ENCODE measurements at places on chromosomes 2 and 18.

DNA sequence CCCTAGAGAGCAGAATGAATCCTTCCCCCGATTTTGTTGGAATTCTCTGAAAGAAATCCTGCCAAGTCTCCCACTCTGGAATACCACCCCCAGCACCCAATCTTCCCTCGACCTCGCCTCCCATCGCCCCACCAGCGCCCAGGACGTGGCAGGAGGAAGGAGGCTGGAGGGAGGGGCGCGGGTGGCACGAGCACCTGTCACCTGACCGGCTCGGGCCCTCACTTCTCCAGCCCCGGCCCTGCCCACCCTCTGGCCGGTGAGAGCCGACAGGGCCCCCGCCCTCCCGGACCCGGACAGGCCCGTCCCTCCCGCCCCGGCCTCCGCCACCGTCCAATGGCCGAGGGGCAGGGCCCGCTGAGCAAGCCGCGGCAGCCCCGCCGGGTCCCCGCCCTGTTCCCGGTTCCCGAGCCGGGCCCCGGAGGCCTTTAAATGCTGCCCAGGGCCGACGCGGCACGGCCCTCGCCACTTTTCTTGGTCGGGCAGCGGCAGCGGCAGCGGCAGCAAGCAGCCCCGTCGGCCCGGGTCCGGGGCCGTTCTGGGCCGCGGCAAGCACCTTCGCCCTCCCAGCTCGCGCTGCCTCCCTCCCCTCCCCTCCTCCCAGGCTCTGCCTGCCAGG is at the start of gene LGALSL:
TSS of gene LGALSL (plus strand) at position 393 of the 616 bp plus-strand sequence. CDS start 384 bp downstream, outside the sequence.
- DNase-seq, result no peak

DNA sequence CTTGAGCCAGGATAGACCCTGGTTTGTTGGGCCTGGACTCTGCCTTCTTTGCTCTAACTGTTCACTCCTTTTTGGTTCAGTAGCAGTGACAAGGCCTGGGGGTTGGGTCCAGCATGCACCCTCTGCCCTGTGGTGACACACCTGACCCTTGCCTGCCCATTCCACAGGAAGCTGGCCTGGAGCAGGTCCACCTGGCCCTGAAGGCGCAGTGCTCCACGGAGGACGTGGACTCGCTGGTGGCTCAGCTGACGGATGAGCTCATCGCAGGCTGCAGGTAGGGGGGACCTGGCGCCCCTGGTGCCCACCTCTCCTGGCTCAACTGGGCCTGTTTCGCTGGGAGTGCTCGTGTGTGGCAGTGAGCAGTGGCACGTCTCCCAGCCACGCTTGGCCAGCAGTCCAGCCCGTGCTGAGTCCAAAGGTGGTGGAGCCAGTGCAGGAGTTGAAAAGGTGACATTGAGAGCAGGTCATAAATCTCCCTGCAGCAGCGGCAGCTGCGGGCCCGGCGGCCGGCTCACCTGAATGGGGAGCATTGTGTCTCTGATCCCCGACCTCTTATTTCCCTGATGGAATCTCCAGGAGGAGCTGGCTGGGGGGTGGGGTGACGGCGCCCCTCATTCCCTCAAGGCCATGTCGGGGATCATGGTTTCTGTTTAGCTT is 102.6 kb downstream of the DYSF start:
- DNase-seq, result no peak

DNA sequence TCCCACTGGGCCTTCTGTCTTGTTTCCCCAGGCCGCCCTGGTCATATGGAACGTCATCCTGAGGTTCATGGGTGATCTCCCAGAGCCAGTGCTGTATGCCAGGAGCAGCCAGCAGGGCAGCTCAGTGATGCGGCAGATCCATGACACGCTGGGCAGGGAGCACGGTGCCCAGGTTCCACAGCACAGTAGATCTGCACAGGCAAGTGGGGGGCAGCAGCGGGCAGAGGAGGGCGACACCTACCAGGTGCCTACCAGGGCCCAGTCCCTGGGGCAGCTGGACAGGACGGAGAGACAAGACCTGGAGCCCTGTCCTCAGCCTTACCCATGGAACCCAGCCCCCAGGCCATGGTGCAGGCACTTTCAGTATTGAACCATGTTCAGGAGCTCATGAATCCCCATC is 36.1 kb upstream of the GPR17 start:
- DNase-seq, result no peak

GRCh38 chr2:237628247-237629187 is 1.1 kb downstream of the LRRFIP1 start:
- DNase-seq, result no peak

- no peak for DNase-seq
Measured at GRCh38 chr18:7370375-7370774, 139.5 kb downstream of the LRRC30 start.

GRCh38 chr18:64714086-64714485 is 565.2 kb upstream of the LINC00305 start:
- no peak for DNase-seq

DNA sequence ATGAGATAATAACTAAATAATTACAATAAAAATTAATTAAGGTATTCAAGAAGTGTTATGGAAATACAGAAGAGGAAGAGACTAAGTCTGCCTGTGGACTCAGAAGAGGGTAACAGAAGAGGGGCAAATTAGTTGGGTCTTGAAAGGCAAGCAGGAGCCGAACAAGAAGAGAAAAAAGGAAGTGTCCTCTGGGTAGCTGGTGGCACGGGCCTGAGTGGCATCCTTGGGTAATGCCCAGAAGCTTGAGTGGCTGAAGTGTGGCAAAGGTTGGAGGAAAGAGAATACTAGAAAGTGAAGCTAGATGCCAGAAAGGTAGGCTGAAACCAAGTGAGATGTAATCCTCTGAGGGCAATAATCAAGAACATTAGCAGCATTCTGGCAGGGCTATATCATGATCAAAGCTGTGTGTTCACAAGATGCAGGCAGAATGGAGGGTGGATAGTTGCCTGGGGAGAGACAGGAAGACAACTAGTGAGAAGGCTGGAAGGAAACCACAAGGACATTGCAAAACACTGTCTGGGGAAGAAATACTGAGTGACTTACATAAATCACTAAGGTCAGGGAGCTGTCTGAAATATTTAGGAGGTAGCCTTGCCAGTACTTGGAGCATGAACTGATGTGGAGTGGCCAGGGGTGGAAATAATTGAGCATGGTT is 16.2 kb downstream of the DOCK10 start:
- DNase-seq, result peak; percentile 25

GRCh38 chr2:100290718-100291151 is 31.6 kb downstream of the LONRF2 start:
- DNase-seq, result no peak

- DNase-seq, result no peak
Measured at GRCh38 chr2:217966423-217967070, 36.2 kb downstream of the TNS1 start.

DNA sequence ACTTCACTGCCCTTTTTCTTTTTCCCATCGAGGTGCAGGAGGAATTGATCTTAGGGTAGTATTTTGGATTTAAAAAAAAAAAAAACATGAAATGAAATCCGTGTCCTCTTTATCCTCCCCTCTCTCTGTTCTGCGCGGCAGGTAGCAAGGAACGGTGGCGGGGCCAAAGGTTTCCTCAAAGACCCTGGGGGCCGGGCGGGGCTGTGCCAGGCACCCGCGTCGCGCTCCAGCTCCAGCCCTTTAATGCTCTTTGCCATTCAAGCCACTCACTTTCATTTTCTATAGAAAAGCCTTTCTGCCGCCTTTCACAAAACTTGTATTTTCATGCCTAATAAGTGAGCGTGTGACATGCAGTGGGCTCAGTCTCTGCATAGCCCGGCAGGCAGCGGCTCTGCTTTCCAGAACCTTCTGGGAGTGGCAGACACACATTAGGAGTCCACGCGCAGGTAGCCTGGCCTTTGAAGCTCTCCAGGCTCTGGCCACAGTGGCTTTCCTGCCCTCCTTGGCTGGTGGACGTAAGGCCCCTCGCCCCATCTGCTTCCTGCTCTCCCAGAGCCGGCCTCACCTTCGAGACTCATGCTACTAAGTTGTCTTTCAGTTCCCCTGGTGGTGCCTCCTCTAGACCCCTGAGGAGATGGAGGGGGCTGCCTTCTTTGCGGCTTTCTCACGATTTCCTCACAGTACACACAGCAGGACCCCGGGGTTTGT is 41.7 kb downstream of the AGAP1 start:
- no peak for DNase-seq

DNA sequence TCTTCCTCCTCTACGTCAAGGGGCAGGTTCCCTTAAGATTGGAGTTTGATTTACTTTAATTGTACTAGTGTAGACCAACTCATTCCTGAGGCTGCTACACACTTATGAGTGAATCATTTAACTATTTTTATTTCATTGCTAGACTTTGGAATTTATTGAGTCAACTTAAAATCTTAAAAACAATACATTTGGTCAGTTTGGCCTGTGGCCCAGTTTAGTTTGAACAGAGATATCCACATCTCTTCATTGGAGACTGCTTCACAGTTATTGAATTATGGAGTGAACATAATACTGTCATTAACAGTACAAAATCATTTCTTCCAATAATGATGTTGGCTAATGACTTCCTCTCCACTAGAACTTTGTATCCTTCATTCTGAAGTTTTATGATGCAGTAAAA is 34.5 kb upstream of the STPG4 start:
- no peak for DNase-seq

- no peak for DNase-seq
Measured at GRCh38 chr2:163155925-163156324, 317.4 kb upstream of the KCNH7 start.

DNA sequence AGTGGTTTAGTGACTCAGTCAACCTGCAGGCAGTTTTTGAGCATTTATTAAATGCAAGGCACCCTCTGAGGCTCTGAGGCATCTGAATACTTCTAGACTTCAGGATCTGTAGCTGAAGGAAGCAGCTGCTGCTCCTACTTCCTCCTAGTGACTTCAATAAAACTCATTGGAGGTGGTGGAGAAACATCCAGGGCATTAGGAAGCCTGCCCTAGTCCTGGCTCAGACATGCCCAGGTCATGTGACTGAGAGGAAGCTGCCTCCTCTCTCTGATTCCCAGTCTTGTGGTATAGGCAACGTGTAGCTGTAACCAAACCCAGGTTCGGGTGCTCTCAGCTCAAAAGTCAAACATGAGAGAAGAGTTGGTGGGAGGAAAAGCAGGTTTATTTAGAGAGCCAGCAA is 287.2 kb upstream of the GYPC start:
- no peak for DNase-seq

DNA sequence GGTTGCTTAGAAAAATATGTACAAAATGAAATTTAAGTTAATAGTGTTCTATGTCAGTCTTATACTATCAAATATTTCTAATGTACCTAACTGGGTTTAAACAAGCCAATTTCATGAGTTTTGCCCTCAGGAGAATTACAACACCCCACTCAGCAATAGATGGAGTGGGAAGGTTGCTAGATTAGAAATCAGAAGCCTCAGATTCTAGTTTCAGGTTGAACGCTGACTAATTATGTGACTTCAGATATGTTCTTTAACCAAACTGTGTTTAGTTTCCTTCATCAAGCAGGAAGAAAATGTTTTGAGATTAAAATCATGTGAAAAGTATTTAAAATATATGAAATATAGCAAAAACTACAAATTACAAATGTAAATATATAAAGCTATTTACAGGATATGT is 133.8 kb upstream of the KCNH7 start:
- no peak for DNase-seq

DNA sequence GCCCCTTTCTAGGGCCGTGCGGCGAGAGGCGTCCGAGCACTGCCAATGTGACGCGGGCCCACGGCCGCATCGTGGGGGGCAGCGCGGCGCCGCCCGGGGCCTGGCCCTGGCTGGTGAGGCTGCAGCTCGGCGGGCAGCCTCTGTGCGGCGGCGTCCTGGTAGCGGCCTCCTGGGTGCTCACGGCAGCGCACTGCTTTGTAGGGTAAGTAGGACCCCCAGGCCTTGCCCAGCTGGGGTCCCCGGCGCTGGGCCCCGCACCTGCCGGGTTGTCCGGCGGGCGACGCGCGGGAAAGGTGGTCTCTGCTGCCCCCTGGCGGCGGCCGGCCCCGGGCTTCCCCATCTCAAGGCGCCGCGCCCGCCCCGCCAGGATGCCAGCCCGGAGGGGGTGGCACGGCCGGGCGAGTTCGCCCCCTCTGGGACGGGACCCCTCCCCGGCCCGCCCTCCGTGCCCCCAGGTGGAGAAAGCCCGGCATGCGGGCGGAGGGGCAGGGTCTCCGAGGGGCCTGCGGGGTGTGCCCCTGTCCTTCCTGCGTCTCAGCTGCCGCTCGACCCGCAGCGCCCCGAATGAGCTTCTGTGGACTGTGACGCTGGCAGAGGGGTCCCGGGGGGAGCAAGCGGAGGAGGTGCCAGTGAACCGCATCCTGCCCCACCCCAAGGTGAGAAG is 1.9 kb downstream of the PRSS56 start:
- peak; percentile 78 for DNase-seq

GRCh38 chr2:198652461-198652860 is 805.3 kb downstream of the SATB2 start:
- no peak for DNase-seq

DNA sequence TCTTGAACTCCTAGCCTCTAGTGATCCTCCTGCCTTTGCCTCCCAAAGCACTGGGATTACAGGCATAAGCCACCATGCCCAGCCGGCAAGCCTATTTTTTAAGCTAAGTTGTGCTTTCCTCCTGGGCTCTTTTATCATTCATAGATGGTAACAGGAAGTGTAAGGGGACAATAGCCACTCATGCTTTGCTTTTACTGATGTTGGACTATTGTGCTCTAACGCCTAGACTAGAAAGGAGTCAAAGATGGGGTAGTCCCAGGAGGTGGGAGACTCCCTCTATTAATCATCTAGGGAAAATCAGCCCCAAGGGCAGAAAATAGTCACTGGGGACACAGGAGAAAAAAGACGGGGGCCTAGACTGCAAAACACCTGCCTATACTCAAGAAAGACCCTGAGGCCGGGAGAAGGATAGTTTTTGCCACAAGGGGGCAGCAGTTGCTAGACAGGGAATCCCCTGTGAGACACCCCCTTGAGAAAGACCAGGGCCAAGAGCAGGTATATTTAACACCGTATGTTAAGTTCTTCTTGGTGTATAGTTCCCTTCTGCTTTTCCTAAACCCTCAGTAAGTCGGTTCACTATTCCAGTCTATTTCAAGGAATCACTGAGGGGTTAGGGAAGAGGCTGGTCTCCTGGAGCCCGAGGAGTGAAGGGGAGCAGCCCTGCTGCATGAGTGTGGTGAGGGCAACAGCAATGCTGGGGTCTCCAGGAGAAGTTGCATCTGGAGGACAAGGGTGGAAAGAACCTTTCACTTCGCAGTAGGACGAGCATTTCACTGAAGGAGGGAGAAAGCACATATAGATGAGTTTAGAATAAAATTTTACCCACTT is 2.1 kb upstream of the CXCR1 start:
- DNase-seq, result peak; percentile 79

- no peak for DNase-seq
Measured at GRCh38 chr2:133641497-133641896, 73.2 kb upstream of the NCKAP5 start.

- no peak for DNase-seq
Measured at GRCh38 chr2:207330912-207331311, 165.2 kb upstream of the KLF7 start.

DNA sequence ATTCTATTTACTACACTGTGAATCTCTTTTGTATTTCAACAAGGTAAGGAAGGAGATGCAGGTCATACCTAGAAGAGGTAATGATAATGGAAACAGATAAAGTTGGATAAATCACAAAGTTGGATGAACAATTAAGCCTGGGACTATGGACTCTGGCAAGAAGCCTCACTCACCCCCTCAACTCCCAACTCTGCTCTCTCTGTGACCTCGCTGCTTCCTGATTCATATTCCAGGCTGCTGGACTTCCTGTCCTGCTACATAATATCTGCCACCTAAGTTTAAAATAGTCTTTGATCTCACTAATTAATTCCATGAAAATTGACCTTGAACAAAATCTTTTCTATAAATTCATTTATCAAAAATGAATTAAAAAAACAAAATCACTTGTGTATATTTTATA is 215.3 kb downstream of the CALCRL start:
- DNase-seq, result no peak

- DNase-seq, result no peak
Measured at GRCh38 chr2:238730001-238730669, 117.8 kb upstream of the TWIST2 start.
